ENCODE measurements at places on chromosomes 11 and 22. TPM values are rescaled to one million over a fixed set of nuclear protein-coding genes. Genes with fewer than 3 reads are reported as not detected.

- no peak for DNase-seq
Measured at GRCh38 chr11:70525466-70525865, 127.1 kb downstream of the CTTN start.

DNA sequence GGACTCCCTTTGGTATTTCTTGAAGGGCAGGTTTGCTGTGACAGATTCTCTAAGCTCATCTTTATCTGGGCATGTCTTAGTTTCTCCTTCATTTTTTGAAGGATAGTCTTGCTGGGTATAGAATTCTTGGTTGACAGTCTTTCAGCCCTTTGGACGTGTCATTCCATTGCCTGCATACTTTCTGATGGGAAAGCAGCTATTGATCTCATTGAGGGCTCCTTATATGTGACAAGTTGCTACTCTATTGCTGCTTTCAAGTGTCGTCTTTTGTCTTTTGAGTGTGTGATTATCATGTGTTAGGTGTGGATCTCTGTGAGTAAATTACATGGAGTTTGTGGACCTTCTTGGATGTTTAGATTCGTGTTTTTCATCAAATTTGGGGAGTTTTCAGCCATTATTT, 21.9 kb downstream of the IGHMBP2 start:
- no peak for DNase-seq

DNA sequence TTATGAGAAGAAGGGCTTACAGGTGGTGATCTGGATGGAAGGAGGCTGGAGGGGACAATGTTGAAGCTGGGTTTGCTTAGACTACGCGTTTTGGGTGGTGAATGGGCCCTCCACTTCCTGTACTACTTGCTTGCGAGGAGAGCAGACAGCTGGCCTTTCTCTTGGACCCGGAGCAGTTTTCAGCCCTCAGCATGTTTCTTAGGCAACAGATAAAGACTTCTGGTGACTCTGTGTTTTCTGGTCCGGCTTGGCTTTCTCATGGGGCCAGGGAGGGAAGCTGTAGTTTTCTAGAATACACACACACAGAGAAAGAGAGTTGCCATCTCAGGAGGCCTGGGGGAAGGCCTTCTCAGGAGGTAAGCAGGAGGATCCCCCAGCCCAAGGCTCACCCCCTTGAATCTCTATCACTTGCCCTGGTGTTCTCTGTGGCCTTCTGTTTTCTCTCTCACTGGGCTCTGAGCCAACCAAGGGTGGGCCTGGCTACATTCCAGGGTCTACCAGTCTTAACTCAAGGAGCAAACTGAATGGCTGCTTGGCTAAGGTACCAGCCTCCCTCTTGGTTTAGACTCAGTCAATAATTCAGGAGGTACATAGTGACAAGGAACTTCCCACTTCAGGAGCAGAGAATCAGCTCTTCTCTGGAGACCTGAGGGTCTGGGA, 2.4 kb downstream of the CCS start:
- no peak for DNase-seq

- DNase-seq: no peak
Measured at GRCh38 chr11:30432178-30432577, 109.3 kb downstream of the ARL14EP start.

GRCh38 chr11:9273376-9274336, 8.5 kb upstream of the DENND5A start:
- no peak for DNase-seq

DNA sequence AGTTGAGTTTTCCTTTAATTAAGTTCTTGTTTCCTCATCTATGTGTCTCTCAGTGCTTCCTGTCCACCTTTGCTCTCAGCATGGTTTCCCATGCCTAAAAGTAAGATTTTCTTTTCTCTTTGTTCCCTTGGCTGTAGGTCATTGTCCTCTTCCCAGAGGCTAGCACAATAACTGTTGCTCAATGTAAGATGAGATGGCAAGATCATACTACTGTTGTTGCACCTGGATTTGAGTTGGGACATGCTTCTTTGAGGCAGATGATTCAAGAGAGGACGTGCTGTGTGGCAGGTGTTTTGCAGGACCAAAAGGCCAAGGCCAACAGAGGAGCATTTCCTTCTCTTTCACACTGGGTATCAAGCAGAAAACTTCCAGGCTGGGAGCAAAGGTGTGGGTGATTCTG, 11.3 kb upstream of the NELL1 start:
- DNase-seq: no peak

GRCh38 chr11:10857709-10858438, at the start of gene ZBED5:
Gene ZBED5, minus strand, starts transcription at chr11:10858053. Its CDS starts 3,108 bp downstream, at chr11:10854945.
- peak; percentile 96 for DNase-seq

DNA sequence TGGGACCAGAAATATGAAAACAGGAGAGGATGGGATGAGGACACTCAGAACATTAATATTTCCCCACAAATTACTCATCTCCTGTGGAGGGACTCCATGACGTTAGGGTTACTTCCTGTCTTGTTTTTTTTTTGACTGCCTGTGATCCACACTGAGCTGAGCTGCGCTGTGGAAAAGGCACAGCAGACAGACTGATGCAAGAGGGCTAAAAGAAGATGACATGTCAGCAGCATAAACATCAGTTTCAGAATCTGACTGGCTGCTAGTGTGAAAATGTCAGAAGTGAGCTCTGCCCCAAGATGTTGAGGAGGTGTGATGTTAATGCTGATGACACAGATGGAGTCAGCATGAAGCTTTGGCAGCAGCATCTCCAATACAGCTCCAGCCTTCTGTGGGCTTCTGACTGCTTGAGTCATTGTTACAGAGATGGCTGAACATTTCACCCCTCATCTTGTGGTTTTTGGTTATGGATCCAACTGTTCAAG, 286.8 kb downstream of the BLID start:
- DNase-seq: peak; percentile 2

- DNase-seq: peak; percentile 36
Measured at GRCh38 chr11:134045799-134046635, 22.9 kb upstream of the JAM3 start.

- no peak for DNase-seq
Measured at GRCh38 chr11:121113611-121114010, 12.6 kb downstream of the TECTA start.

DNA sequence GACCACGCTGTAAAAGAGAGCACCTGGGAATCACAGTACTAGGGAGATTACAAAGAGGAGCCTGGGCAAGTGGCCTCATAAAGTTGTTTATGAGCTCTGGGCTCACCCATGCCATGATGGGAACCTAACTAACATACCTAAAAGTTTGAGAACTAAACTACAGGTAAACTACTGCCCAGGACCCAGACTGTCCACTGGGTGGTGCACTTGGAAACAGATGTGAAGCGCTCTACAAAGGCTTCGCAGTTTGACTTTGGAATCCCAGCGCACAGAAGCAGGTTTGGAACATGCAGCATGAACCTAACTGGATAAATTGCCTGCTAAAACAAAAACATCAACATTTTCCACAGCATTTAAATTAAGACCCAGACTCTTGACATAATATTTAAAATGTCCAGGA, 418.6 kb downstream of the FAM181B start:
- no peak for DNase-seq

DNA sequence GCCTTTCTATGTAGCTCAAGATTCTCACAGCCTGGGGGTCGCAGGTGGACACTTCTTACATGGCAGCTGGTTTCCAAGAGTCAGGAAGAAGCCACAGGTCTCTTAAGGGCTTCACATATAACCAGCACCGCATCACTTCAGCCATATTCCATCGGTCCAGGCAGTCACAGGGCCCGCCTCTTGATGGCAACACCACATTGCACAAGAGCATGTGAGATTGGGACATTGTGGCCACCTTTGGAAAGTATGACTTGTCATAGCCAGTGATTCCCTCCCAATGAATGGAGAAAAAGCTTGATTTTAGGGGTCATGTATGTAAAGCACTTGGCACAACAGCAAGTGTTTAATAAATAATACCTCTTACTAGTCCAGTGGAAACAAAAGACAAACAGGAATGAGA, 98.3 kb downstream of the NCAM1 start:
- DNase-seq: no peak

DNA sequence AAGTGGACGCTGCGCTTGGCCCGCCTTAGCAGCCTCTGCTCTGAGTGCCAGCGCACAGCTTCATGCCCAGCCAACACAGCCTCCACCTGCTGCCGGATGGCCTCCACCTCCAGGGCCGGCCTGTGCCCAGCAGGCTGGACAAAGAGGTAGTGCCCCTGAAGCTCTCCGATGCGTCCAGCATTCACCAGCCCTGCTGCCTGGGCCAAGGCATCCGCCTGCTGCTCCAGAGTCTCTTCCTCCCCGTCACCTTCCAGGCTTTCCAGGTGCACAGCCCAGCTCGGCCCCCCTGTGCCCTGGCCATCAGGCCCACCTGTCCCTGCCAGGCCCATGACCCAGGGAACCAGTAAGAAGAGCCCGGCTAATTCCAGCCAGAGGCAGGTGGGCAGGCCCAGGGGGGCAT, 2.5 kb downstream of the PCSK7 start:
- no peak for DNase-seq

- peak; percentile 34 for DNase-seq
Measured at GRCh38 chr22:38824585-38824984, 19.2 kb downstream of the NPTXR start.

DNA sequence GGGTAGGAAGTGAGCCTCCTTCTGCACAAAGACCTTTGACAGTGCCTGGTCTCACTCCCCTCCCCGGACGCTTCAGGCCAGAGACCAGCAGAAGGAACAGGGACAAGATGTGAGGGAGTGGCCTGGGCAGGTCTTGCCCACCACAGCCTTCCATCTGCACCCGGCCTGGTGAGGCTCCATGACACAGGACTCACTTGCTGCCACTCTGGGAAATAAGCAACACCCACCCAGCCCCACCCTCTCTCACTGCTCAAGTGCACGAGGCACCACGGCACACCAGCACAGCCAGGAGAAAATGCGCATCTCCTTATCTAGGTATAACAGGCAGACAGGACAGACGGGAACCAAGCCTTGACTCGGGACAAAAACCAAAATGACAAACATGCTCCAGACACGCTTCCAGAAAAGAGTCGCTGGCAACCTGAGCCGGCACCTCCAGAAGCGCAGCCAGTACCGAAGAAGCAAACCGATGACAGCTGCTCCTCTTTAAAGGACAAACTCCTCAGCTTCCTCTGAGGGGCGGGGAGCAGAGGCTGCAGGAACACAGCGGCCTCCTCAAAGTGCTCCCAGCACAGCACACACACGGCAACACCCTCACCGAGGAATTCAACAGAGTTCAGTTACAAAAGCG, 41.7 kb downstream of the BRD1 start:
- DNase-seq: no peak

Gene FADD
- total RNA-seq: 32.7 TPM

Gene CRYBA4
- total RNA-seq: not detected

DNA sequence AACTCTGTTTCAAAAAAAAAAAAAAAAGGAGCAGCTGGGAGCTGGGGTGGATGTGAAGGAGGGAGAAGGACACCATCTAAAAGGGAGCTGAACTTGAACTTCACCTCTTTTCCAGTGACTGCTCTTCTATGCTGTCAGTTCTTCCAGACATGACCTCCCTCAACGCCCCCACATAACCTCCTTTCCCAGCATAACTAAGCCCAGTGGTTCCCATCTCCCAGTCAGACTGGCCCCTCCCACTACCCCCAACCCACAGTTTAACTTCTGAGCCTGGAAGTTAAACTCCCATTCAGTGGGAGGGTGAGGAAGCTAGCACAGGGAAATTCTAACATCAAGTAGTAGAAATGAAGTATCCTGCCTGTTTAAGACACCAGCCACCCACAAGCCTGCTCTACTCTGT, 1.8 kb downstream of the ARHGAP1 start:
- DNase-seq: no peak

- no peak for DNase-seq
Measured at GRCh38 chr11:64306876-64307622, 1.7 kb downstream of the ESRRA start.

DNA sequence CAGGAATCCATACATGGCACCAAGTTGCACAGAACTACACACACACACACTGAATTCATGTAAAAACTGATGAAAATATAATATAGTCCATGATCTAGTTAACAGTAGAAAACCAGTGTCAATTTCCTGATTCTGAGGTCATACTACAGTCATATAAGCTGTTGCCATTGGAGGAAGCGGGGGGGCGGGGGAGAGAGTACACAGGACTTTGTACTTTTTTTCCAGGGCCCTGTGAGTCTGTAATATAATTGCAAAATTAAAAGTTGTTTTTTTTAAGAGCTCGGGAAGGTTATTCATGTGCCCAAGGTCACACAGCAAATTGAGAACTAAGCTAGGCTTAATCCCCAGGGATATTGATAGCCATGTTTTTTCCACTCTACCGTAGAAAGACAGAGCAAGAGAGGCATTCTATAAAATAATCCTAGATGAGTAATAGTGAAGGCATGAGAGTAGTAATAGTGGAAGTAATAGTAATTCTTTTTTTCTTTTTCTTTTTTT, 312.3 kb downstream of the MN1 start:
- no peak for DNase-seq

DNA sequence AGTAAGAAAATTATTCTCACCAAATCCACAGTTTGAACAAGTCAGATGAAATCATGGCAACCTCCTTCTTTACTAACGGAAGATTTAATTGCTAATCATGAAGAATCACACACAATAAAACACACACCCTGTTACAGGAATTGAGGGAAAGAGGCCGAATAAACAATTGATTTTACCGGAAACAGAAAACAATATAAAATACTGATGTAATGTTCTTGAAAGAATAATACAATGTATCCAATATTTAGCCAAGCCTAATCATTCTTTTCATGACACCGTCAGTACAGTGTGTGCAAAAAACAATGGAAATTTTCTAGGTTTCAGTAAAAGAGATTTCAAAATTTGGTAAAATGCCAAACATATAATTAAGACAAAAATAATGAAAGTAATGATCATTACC, 23.4 kb downstream of the ASRGL1 start:
- DNase-seq: no peak

Gene MIOX
- not detected for total RNA-seq

Gene UPK2
- 0.48 TPM for total RNA-seq

Measured in activated naive CD8-positive, alpha-beta T cell treated with anti-CD3 and anti-CD28 coated beads for 36 hours (primary cell).